NCI-H82 (cell line): ENCODE measurements at places on chromosomes 13 and 19.

- peak; percentile 70 for DNase-seq
These were observed 3.0 kb downstream of the HPN start for GRCh38 chr19:35044317-35045117.

- DNase-seq: no peak
These were observed 21.1 kb downstream of the IQCN start for GRCh38 chr19:18253130-18253529.

GRCh38 chr19:46812977-46813838 is 24.8 kb upstream of the SLC1A5 start:
- peak; percentile 24 for DNase-seq

DNA sequence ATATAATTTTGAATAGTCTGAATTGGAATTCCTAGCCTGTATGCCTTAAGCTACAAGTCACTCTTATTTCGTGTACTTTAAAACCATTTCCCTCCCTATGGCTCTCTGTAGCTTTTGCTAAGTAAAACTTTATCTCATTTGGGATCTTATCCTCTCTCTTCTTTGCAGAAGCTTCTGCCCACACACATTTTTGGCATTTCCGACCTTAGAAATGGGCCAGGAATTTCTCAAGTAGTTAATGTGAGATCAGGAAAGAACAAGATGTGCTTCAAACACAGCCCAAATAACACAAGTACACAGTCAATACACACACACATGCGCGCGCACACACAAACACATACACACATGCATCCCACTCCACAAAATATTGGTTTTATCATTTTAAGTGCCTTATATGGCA is 931.0 kb upstream of the MIR17HG start:
- DNase-seq: no peak

DNA sequence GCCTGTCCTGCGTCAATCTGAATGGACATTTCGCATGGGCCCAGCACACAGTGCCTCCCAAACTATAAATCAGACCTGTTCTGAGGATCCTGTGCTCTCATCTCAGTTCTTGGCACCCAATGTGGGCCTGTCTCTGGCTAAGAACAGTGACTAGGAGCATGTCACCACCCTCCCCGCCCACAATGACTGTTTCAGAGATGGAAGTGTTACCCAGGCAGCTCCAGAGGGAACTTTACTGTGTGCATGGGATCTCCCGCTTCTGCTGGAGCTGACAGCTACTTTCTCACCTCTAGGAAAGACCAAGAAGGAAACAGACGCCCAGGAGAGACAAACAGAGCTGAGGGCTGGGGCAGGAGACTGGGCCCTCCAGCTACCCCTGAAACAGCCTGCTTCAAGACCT is 45.0 kb downstream of the KCTD15 start:
- DNase-seq: no peak

DNA sequence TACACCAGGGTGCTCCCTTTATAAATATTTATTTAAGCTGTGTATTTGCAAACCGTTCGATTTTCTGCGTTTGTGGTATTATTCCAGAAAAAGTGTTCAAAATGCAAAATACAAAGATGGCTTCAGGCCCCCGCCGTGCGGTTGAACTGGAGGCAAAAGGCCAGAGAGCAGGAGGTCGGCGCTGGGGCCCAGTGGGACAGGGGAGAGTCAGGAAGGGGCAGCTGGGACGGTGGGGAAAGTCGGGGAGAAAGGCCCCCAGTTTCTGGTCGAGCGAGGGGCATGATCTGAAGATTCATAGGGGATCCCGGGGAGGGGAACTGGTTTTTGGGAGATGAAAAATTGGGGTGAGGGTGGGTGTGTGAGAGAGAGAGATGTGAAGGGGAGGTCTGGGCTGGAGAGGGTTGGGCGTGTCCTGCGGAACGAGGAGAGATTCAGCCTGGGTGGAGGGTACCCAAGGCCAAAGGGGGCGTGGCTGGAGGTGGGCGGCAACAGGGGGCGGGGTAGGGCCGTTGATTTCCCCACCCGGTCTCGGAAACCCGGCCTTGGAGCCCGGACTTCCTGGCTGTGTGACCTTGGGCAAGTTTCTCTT is 678 bp downstream of the ISOC2 start:
- DNase-seq: peak; percentile 90
